ENCODE measurements at places on chromosomes 7 and 10.

DNA sequence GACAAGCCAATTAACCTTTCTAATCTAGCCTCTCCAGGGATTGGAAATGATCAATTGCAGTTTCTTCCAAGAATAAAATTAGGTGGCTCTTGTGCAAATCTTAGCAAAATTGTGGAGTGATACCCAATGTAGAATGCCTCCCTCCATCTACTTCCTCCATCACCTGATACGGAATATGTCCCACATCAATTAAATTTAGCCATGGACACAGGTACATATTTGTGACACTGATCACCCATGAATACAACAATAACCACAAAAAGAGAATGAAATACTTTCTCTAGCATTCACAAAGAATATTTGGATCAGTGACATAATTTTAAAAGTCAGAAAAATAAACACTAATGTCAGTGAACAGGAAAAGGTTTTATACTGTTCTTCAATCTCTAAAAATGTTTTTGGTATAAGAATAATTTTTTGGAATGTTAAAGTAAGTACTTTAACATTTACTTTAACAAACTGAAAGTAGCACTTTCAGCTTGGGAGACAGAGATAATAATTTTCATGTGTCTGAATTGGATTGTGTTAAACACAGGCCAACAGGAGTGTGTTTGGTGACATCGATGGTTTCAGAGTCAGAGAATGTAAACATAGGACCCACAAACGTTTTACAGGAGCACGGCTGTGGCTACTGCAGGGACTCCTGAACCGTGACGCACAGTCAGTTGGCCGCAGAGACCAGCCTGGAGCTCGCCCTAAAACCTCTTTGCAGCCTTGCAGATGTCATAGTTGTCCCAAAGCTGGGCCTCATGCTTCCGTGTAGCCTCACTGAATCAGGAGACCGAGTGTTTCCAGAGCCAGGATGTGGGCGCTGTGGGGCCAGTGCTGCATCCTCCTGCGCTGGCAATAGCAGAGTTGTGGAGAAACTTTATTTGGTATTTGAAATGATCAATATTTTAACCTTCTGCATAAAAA lies 7.2 kb downstream of the RBM20 start:
- DNase-seq: peak; percentile 26

DNA sequence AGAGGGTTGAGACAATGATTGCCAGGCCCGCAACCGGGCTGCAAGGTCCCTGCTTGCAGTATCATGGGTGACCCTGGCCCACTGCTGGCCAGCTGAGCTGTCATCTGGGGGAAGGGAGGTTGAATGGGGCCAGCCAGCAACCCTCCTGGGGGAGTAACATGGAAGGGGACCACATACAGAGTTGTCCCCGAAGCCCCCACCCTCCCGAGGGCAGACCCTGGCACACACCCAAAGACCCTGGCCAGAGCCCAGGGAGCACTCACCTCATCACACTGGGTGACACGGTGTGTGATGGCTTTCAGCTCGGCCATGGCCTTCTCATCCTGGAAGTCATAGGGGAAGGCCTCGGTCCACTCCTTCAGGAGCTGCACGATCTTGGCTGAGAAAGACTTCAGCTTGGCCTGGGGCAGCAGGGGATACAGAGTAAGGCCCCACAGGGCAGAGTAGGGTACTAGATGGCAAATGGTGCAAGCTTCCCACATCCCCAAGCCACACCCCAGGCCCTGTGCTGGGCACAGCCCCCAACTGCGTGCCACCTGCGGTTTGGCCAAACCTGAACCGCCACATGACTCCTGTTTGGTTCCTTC lies 63.4 kb downstream of the CSGALNACT2 start:
- DNase-seq: no peak

- DNase-seq: no peak
Observed at GRCh38 chr10:78890506-78890905, 178.3 kb upstream of the ZMIZ1 start.

GRCh38 chr7:157400171-157400860 lies 63.5 kb downstream of the DNAJB6 start:
- DNase-seq: no peak

DNA sequence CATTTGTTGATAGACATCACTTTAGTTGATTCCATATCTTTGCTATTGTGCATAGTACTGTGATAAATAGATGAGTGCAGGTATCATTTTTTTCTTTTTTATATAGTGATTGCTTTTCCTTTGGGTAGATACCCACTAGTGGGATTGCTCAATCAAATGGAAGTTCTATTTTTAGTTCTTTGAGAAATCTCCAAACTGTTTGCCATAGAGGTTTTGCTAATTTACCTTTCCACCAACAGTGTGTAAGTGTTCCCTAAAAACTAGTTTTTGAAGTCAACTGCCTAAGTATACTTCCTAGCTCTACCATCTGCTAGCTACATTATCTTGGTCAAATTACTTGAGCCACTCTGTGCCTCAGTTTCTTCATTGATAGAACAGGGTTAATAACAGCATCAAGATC lies 31.5 kb upstream of the RSBN1L start:
- DNase-seq: no peak

DNA sequence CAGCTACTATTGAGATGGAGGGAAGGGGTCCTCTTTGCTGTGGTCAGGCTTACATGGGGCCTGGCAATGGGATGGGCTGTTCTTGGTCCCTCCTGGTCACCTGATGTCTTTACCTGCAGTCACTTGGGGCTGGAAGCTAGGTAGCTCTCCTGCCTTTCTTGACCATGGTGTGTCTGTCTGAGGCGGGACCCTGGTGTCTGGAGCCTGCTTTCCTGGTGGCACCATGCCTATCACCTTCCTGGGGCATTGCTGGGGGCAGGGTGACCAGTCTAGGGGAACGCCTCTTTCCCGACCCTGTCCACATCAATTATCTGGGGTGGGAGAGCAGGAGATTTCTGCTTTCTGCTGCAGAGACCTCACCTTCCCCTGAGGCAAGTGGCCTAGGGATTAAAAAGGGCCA lies 55.6 kb downstream of the ARHGAP22 start:
- DNase-seq: no peak

GRCh38 chr7:83732305-83732704 lies 83.4 kb upstream of the SEMA3E start:
- no peak for DNase-seq

DNA sequence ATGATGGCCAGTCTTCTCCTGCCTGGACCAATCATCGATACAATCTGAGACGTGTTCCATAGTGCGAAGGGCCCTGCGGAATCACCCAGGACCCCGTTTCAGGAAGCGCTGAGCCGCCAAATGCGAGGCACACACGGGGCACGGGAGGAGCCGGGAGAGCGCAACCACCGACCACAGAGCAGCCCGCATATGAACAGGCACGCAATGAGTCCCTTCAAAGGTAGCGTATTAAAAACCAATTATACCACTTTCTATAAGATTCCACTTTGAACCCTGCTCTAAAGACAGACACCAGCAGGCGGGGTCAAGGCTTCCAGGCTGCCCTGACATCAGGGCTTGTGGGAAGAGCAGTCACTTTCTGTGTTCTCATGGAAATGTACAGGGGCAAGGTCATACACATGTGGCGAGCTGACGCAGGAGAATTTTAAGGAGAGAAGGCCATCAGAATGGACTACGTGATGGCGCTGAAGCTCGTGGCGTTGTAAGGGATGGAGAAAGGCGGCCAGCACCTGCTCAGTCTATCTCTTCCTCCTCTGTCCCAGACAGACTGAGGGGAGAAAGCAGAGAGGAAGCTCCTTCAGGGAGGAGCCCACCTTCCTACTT lies 46.2 kb downstream of the AMZ1 start:
- no peak for DNase-seq

GRCh38 chr7:30147785-30148184 lies 13.0 kb downstream of the MTURN start:
- DNase-seq: no peak

DNA sequence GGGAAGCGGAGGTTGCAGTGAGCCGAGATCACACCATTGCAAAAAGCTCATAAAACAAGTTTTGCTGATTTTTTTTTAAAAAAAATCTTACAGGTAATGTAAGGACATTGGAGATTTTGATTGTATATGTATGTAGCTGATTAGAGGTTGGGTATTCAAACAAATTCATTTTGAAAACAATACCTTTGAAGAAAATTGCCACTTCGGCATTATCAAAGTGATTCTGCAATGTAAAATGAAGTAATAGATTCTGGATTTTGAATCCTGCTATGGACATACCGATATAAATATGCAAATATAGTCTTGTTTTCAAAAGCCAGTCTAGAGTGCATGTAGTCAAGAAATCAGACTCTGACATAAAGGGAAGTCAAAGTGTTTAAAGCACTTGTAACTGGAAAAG lies 12.4 kb upstream of the IGF2BP3 start:
- no peak for DNase-seq

GRCh38 chr7:22723637-22724036 lies 3.4 kb upstream of the IL6 start:
- peak; percentile 49 for DNase-seq

GRCh38 chr7:125396466-125397151 lies 467.0 kb upstream of the POT1 start:
- DNase-seq: no peak
